Gastroesophageal sphincter (tissue), 4 donors: ENCODE measurements at places on chromosomes 3 and 15.

- ATAC-seq, result no peak
- H3K36me3 ChIP-seq, result peaks cover 81% of the 10 kb centered on the region
- no peak overlapping the region for H3K27ac ChIP-seq
- no peak overlapping the region for H3K4me3 ChIP-seq
Observed at GRCh38 chr3:149003653-149004305, 12.4 kb downstream of the GYG1 start.

DNA sequence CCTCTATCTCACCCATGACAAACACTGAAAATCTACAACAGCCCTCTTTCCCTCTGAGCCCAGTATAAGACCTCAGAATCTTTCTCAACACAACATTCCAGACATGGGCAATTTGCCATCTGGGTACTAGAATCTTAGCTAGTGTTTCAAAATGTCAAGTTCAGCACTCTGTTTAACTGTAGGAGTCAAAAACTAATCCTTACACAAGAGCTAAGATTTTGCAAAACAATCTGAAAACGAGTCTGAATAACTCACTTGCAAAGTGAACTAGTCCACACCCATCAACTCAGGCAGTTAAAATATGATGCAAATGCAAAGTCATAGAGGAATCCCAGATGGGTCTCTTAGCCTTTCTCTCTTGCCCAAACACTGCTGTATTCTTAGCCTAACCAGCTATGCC is 67.8 kb downstream of the GPR176 start:
- no peak overlapping the region for H3K27ac ChIP-seq
- H3K4me1 ChIP-seq, result peaks cover 11% of the 10 kb centered on the region
- H3K4me3 ChIP-seq, result no peak overlapping the region
- H3K36me3 ChIP-seq, result no peaks in the 10 kb centered on the region

- H3K4me1 ChIP-seq, result no peaks in the 10 kb centered on the region
- H3K27ac ChIP-seq, result no peak overlapping the region
- H3K27me3 ChIP-seq, result no peaks in the 10 kb centered on the region
- H3K4me3 ChIP-seq, result no peak overlapping the region
Observed at GRCh38 chr15:49330166-49330565, 92.9 kb upstream of the FGF7 start.

- H3K4me3 ChIP-seq, result no peak overlapping the region
- H3K27ac ChIP-seq, result no peak overlapping the region
- no peak for ATAC-seq
- H3K36me3 ChIP-seq, result peaks cover 81% of the 10 kb centered on the region
Observed at GRCh38 chr3:49707113-49707480, 12.4 kb downstream of the AMIGO3 start.

GRCh38 chr3:186003610-186004009 is 65.8 kb upstream of the TRA2B start:
- ATAC-seq, result no peak
- peaks cover 6% of the 10 kb centered on the region for H3K27me3 ChIP-seq
- no peak overlapping the region for H3K27ac ChIP-seq
- H3K4me1 ChIP-seq, result no peaks in the 10 kb centered on the region
- H3K36me3 ChIP-seq, result no peaks in the 10 kb centered on the region
- no peak overlapping the region for H3K4me3 ChIP-seq
